ENCODE measurements at places on chromosomes 5 and 9. TPM values are rescaled to one million over a fixed set of nuclear protein-coding genes. Genes with fewer than 3 reads are reported as not detected.

ZFP2 gene
- 2.2 TPM for total RNA-seq

SVEP1 gene
- total RNA-seq: 44.9 TPM

CCNJL gene
- 19.3 TPM for total RNA-seq

ENC1 gene
- 5.4 TPM for total RNA-seq

REEP2 gene
- total RNA-seq: not detected

IPO11 gene
- total RNA-seq: 33.1 TPM

SPATA6L gene
- total RNA-seq: 1.1 TPM

ADAMTSL2 gene
- 5.7 TPM for total RNA-seq

MYOT gene
- not detected for total RNA-seq

HMCN2 gene
- 1.4 TPM for total RNA-seq

LMNB1 gene
- 24.1 TPM for total RNA-seq

NTNG2 gene
- total RNA-seq: 14.9 TPM

FOXD4 gene
- 0.52 TPM for total RNA-seq

TRIM7 gene
- total RNA-seq: 1.2 TPM

PALM2AKAP2 gene
- 1.2 TPM for total RNA-seq

CDX1 gene
- not detected for total RNA-seq

FRRS1L gene
- total RNA-seq: not detected

SPATA31A5 gene
- not detected for total RNA-seq

KCNV2 gene
- not detected for total RNA-seq

Measured in spleen (tissue), 13 donors.